ENCODE measurements at places on chromosomes 7 and 10.

- no peak for DNase-seq
Observed at GRCh38 chr10:5905854-5906507, 15.9 kb downstream of the FBH1 start.

- DNase-seq: no peak
Observed at GRCh38 chr7:107014387-107015023, 30.0 kb upstream of the PRKAR2B start.

DNA sequence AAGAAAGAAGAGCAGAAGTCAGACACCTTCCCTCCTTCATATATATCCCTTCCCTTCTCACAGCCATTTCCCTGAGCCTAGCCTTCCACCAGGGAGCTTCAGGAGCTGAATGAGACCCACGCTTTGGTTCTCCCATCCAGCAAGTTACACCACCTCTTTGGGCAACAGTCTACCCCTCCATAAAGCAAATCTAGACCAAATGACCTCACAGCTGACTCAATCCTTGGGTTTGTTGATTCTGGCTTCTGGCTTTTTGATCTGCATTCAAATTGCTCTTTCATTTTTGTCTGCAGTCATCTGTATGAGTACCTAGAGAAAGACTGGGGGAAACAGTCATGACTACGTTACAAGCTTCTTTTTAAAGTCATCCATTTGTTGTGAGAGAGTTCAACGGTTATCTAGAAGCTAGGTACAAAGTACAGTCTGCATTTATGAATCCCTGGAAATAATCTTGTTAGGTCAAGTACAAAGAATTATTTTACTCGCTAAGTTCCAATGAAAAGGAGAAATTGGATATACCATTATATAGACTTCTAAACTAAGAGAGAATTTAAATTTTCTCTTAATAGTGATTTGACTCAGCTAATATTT lies 86.3 kb downstream of the RAB11FIP2 start:
- DNase-seq: no peak

GRCh38 chr10:92242910-92243671 lies 47.8 kb downstream of the CPEB3 start:
- DNase-seq: peak; percentile 54

DNA sequence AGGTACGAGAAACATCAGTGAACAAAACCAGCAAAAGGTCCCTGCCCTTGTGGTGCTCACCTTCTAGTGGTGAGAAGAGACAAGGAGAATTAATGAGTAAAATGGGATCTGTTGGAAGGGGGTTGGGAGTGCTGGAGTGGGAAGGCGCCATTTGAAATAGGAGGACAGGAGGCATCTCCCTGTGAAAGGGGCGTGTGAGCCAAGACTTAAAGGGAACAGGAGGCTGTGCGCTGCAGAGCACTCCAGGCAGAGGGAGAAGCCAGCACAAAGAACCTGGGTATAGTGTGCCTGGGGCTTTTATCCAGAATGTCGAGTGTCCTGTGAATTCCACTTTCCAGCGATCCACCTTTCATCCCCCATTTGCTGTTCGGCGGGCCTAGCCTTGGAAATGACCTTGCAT lies 497.9 kb upstream of the GALNT17 start:
- DNase-seq: no peak

DNA sequence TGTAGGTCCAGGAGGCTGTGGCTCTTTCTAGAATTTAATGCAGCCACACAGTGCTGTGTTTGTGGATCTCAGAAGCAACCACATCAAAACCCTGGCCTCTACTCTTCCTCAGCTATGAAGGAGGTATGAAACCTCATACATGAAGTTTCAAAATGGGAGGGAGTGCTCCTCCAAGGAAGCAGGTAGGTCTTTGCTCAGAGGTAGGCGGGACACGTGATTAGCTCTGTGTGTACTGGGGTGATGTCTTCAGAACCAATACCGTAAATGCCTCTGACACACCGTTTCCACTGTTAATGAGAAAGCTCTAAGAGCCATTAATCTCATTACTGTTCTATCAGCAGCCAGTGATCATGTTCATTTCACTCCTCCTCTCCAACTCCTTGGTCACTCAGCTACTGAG lies 126.1 kb downstream of the PLXNA4 start:
- no peak for DNase-seq

DNA sequence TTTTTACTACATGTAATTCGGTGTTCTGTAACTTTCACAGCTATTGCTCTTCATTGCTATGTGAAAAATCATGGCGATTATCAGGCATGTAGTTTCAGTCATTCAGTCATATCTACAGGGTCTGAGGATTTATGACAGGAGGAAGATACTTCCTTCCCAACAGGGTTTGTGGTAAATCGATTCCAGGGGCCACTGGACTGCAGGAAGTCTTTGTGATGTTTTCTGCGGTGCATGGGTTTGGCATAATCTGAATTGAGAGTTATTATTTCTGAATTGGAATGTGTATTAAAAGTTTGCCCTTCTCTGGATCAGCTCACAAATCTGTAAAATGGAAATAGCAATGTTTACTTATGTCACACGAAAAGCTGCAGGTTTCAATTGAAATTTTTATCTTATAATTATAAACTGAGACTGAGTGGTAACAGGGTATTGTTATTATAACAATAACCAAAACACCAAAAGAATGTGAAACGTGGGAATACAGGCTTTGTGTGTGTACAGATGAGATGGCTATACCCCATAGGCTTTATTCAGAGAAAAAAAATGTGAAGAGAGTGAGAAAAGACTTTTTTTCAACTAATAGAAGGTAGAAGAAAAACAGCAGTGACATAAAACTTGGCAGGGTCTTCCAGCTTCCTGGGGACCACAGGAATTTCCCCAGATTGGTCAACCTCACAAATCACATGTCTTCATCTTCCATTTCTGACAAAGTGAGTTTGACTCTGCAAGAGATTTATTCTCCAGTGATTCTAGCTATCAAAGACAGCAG lies 307.7 kb upstream of the NFE2L3 start:
- DNase-seq: no peak

DNA sequence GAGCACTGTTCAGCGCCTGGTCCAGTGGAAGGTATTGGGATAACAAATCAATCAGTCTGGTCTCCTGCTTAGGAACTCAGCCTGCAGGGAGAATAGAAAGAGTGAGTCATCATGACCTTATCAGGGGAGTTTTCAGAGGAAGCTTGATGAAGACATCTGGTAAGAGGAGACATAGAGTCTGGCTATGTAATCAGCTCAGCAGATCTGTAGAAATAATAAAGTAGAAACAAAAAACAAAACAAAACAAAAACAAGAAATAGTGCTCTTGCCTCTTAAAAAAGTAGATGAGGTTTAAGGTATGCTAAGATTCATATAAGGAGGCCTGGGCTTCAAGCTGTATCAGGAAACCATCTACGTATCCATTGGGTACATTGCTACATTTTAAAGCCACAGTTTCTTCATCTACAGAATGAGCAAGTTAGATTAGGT lies 14.4 kb downstream of the TAS2R41 start:
- no peak for DNase-seq

DNA sequence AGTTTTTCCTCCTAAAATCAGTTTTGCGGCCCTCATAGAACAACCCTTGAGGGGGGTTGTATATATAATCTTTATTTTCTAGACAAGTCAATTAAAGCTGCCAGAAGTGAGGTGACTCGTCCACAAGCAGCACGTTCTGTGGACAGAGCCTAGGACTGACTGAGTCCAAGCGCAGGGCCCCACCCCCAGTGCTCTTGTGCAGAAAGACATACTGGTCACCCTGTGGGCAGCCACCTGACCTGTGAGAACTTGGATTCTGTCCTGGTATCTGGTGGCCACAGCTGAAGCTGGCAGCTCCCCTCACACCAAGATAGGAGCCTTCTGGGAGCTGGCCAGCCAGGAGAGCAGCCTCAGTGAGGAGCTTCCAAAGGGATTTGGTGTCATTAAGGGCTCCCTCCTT lies 89.3 kb downstream of the GRK5 start:
- no peak for DNase-seq

DNA sequence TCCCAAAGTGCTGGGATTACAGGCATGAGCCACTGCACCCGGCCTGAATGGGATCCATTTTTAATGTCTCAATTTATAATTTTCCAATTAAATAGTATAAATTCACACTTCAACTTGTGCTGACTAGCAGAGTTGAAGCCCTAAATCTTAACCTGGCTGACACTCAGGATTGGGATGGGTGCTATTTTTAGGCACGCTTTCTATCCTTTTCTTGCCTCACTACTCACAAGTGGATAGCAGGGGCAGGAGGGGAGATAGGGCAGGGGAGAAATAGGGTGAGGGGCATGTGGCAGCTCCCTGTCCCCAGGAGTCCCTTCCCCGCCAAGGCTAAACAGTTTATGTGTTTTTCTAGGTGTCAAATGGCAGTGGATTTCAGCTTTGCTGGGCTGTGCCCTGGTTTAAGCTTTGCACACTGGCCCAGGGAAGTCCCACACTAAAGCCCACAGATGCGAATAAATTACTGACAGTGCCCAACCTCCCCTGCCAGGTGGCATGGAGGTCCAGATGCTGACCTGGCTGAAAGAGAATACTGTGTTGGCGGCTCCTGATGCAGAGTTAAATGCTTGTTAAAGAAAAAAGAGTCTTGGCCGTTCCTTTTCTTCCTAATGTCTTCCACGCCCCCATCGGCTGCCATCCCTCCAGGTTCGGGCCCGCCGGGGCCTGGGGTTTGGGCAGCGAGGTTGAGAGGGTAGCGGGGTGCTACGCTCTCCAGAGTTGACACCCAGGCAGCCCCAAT lies 36.2 kb upstream of the EFCAB10 start:
- no peak for DNase-seq

DNA sequence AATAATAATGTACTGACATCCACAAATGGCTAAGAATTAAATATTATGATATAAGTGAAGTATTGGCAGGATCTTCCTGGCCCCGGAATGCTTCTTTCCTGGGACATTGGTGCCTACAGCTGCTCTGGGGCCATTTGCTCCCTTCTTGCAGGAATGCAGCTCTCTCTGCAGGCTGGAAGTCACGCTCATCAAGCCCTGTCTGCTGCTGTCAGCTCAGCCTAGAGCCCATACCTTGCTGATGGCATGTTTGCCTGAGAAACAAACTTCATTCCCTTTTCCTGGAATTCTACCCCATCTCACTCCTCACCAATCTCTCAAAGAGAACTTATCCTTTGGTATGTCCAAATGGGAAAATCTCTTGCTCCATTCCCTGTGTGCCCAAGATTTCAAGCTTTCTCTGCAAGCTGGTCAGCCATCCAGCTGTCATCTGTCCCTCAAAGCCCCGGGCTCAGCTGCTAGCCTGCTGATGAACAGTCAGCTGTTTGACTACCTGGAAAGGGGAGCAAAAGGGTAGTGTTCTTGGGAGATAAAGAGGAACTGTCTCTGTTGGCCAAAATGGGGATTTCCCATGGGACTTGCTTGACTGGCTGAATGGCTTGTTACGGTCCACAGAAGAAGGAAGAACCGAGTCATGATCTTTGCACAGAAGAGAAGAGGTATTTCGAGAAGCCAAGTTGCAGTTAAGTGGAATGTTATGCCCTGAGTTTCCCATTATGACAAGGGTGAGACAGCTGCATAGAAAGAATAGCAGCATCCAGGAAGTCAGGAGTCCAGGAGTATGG lies 12.0 kb upstream of the RASSF4 start:
- no peak for DNase-seq

DNA sequence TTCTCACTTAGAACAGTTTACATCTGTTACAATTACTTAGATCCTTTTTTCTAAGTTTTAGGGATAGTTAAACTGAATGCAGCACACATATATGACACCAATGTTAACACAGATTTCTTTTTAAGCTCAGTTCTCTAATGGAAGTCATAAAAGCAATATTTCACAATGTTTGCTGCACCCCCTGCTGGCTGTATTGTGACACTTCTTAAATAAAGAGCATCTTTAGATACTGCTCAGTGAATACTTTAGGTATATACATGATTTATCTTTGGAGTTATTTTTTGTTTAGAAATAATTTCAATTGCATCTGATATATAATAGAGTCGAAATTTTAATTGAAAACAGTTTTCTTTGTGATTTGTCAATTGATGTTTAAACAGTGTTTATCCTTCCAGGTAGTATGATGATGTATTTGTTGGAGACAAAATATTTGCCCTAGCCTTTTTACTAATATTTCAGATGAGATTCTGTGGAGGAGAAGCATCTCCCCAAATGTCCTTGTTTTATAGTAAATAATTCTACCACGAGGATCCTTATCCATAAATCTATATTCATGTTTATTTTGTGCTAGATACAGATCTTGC lies 174.4 kb downstream of the ST7 start:
- peak; percentile 23 for DNase-seq

DNA sequence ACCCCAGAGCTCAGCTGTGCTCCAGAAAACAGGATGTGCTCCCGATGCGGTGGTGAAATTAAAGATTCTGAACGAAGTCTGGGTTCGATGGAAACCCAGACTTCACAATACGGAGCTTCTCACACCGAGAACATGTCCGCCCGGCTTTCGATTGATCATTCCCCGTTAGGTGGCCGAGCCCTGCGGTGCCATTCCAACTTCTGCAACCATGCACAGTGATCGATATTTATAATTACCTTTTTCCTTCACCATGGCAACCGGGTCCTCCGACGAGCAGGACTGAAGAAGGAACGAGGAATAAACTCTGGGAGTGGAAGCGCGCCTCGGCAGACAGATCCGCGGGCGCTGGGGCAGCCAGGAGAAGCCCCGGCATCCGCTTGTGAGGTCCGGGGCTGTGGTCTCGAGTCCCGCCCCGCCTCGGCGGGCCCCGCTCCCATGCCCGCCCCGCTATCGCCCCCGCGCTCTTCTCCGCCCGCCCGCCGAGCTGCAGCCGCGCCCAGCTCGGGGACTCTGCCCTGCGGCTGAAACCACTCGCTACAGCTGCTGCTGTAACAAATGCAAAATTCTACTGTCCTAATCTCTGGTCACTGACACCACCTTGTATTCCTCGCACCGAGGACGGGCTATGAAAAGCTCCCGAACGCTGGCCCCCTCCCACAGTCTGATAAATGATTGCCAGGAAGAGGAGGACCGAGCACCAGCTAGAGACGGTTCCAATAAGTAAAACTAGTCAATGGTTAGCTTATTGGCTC lies 26.2 kb downstream of the ABLIM1 start:
- no peak for DNase-seq

- DNase-seq: no peak
Observed at GRCh38 chr10:107665459-107665858, 501.0 kb upstream of the SORCS1 start.

GRCh38 chr7:151470711-151471110 lies 30.8 kb upstream of the CRYGN start:
- no peak for DNase-seq

GRCh38 chr10:27625452-27626211 lies 120.0 kb downstream of the MKX start:
- no peak for DNase-seq

DNA sequence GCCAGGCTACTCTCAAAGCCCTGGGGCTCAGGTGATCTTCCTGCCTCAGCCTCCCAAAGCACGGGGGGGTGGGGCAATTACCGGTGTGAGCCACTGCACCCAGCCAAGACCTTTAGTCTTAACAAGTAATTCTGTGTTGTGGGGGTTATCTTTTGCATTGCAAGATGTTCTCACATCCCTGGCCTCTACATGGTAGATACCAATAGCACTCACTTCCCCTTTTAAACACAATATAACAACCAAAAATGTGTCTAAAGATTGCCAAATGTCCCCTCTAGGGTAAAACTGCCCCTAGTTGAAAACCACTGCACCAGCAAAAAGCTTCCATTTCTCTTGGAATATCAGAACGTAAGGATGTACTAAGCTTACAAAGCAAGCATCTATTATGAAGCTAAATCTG lies 225.0 kb downstream of the CTNNA3 start:
- no peak for DNase-seq

- DNase-seq: no peak
Observed at GRCh38 chr7:140232957-140233917, 56.5 kb upstream of the KDM7A start.

GRCh38 chr7:143494622-143495021 lies 16.9 kb downstream of the TAS2R41 start:
- no peak for DNase-seq
